Immature natural killer cell (primary cell): ENCODE measurements at places on chromosomes 6 and 20.

GRCh38 chr6:12635813-12636212 is 80.8 kb upstream of the PHACTR1 start:
- no peak for DNase-seq

GRCh38 chr20:2364044-2364443 is 16.7 kb upstream of the TGM6 start:
- no peak for DNase-seq

- no peak for DNase-seq
Measured at GRCh38 chr6:157530126-157530525, 149.1 kb downstream of the ZDHHC14 start.

GRCh38 chr6:16741112-16742016 is 19.9 kb downstream of the ATXN1 start:
- DNase-seq, result peak; percentile 26

GRCh38 chr6:57024775-57025174 is 21.7 kb upstream of the KIAA1586 start:
- no peak for DNase-seq

DNA sequence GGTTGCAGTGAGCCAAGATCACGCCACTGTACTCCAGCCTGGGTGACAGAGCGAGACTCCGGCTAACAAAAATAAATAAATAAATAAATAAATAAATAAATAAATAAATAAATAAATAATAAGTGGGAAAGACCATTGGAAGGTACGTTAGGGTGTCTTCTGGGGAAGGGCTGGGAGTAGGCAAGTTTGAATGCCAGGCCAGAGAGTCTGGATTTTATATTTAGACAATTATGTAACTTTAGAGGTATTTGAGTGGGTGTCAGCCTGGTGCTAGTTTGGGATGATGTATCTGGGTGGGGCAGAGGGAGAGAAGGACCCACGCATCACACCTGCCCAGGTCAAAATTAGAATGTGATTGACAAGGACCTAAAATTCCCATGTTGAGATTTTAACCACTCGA is 108.5 kb upstream of the PRND start:
- DNase-seq, result no peak

DNA sequence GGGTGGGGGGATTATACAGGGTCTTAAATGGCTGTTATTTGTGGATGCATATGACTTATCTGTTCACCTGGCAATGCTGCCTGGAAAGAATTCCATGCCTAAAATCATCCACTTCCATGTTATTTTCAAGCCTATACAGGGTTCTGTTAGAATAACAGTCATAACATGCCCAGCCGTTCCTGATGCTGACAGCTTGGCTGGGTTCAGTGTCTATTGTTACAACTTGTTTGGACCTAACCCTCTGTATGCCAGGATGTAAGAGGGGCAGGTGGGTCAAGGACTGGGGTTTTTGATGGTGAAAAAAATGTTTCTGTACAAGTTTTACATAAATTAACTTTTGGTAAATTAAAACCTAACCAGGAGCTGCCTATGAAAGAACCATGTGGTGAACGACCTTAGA is 79.8 kb downstream of the GINS1 start:
- DNase-seq, result no peak

DNA sequence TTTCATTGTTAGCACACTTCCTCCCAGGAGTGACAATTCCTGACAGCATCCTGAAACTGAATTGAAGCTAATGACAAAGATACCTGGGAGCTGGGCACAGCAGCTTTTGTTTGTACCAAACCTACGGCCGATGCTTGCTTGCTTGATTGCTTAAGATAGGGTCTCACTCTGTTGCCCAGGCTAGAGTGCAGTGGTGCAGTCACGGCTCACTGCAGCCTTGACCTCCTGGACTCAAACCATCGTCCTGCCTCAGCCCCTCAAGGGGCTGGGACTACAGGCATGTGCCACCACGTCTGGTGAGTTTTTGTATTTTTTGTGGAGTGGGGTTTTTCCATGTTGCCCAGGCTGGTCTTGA is 84.7 kb upstream of the SCP2D1 start:
- DNase-seq, result no peak
